ENCODE measurements at places on chromosomes 6 and 20. TPM values are rescaled to one million over a fixed set of nuclear protein-coding genes. Genes with fewer than 3 reads are reported as not detected.

DNA sequence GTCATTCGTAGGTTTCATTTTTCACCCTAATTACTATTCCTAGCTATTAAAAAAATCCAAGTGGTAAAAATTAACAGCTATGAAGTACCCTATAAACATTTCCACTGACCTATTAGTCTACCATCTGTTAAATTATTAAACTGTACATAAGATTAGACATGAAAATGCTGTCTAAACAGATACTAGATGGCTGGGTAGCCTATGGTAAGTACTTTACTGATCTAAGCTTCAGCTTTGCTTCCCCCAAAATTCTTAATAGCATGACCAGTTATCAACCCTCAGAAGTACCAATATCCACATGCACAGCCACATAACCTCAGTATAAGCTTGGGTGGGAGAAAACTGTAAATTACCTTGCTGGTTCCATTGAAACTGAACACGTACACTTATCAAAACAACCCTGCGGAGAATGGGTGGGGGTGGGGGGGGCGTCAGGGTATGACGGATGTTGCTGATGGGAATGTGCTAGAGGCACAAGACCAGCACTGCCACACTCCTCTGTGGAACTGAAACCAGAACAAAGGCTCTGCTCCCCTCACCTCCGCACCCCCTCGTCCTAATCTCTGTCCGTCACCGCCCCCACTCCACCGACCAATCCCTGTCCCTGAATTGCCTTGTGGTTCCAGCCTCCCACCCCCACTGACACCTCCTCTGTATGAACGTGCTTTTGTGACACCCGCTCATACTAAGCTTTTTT, 45.3 kb downstream of the B4GALT5 start:
- DNase-seq, result peak; percentile 71
- H3K4me1 ChIP-seq, result peaks cover 69% of the 10 kb centered on the region
- H3K4me3 ChIP-seq, result peak overlapping the region; percentile 60
- peak overlapping the region; percentile 70 for H3K27ac ChIP-seq
- H3K27me3 ChIP-seq, result no peaks in the 10 kb centered on the region

GRCh38 chr6:112033791-112034615, 19.9 kb upstream of the CCN6 start:
- H3K4me3 ChIP-seq, result no peak overlapping the region
- no peaks in the 10 kb centered on the region for H3K36me3 ChIP-seq
- peaks cover 36% of the 10 kb centered on the region for H3K27me3 ChIP-seq
- H3K4me1 ChIP-seq, result peaks cover 14% of the 10 kb centered on the region

- no peaks in the 10 kb centered on the region for H3K27me3 ChIP-seq
- DNase-seq, result no peak
- H3K4me3 ChIP-seq, result no peak overlapping the region
- H3K36me3 ChIP-seq, result no peaks in the 10 kb centered on the region
Observed at GRCh38 chr6:141361559-141361958, 771.2 kb upstream of the GJE1 start.

GRCh38 chr20:38800882-38801281, 4.6 kb upstream of the PPP1R16B start:
- no peak overlapping the region for H3K4me3 ChIP-seq
- H3K27ac ChIP-seq, result no peak overlapping the region
- H3K27me3 ChIP-seq, result peaks cover 48% of the 10 kb centered on the region
- DNase-seq, result no peak
- H3K36me3 ChIP-seq, result peaks cover 5% of the 10 kb centered on the region

GRCh38 chr20:37907677-37908401, 4.9 kb downstream of the VSTM2L start:
- no peak overlapping the region for H3K27ac ChIP-seq
- H3K4me1 ChIP-seq, result peaks cover 7% of the 10 kb centered on the region

- no peak overlapping the region for H3K27ac ChIP-seq
- no peak for DNase-seq
- no peaks in the 10 kb centered on the region for H3K36me3 ChIP-seq
Observed at GRCh38 chr20:64148581-64148980, 15.7 kb upstream of the MYT1 start.

DNA sequence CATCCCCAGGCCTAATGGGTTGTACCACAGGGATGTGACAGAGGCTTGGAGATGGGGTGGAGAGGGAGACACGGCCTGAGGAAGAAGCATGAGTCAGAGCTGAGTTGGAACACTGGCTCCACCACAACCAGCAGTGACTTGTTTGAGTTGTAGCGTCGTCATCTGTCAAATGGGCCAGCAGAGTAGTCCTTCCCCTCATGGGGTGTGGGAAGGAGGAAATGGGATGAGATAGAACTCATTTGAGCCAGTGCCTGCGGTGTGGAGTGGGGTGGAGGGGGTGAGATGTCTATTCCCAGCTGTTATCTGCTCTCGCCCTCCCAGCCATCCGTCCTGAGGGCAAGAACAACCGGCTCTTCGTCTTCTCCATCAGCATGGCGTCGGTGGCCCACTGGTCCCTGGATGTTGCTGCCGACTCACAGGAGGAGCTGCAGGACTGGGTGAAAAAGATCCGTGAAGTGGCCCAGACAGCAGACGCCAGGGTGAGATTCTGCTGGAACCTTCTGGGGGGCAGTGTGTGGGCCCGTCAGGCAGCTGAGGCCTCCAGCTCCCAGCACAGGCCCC, 32.5 kb downstream of the PLCG1 start:
- no peak for DNase-seq
- no peaks in the 10 kb centered on the region for H3K4me1 ChIP-seq
- H3K36me3 ChIP-seq, result peaks cover 23% of the 10 kb centered on the region
- H3K4me3 ChIP-seq, result no peak overlapping the region
- H3K27ac ChIP-seq, result no peak overlapping the region

GRCh38 chr6:45420909-45421708, 43.4 kb upstream of the SUPT3H start:
- peak overlapping the region; percentile 35 for H3K27ac ChIP-seq
- peaks cover 52% of the 10 kb centered on the region for H3K27me3 ChIP-seq
- H3K4me1 ChIP-seq, result no peaks in the 10 kb centered on the region

DNA sequence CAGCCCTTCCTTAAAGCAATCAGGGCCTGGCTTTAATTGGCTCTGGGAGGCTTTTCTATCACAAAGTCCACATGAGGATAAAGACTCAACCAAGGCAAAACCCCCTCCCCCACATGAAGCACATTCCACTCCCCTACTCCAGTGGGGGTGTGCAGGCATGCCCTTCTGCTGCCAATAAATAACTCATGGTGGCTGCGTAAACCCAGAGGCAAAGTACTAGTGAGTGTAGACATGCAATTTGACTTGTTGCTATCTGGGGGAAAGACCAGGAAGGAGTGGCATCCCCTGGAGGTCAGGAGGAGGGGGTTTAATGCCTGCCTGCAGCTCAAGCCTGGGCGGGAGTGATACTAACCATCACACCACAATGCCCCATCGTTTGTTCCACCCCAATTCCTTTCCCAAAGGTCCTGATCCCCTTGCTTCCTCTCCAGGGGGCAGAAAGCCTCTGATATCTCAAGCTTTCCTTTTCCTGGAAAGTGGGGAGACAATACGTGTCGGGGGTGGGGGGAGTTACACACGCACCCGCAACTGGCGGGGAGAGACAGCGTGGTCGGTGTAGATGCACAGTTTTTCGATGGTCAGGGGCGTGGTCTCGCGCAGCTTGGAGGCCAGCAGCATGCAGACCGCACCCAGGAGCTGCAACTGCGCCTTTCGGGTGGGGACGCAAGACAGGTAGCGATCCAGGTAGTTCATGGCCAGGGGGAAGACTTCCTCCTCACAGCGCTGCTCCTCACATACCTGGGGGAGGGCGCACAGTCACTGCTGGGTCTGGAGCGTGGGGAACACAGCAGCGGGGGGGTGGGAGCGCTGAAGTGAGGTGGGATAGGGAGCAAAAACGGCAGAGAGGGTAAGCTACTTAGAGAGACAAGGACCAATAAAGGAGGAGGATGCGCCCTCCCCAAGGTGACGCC, 1.5 kb downstream of the CCND3 start:
- peak overlapping the region; percentile 79 for H3K27ac ChIP-seq
- peaks cover 30% of the 10 kb centered on the region for H3K4me1 ChIP-seq
- H3K27me3 ChIP-seq, result no peaks in the 10 kb centered on the region

- H3K36me3 ChIP-seq, result no peaks in the 10 kb centered on the region
- no peak for DNase-seq
- no peaks in the 10 kb centered on the region for H3K27me3 ChIP-seq
- no peaks in the 10 kb centered on the region for H3K4me1 ChIP-seq
- H3K27ac ChIP-seq, result no peak overlapping the region
Observed at GRCh38 chr6:66599541-66599940, 892.5 kb upstream of the EYS start.

- DNase-seq, result peak; percentile 42
- H3K4me1 ChIP-seq, result peaks cover 57% of the 10 kb centered on the region
- peak overlapping the region; percentile 92 for H3K27ac ChIP-seq
- peak overlapping the region; percentile 99 for H3K4me3 ChIP-seq
- peaks cover 33% of the 10 kb centered on the region for H3K36me3 ChIP-seq
- no peaks in the 10 kb centered on the region for H3K27me3 ChIP-seq
Observed at GRCh38 chr20:36462440-36463211, 78.7 kb upstream of the MYL9 start.

- no peak for DNase-seq
- H3K4me1 ChIP-seq, result peaks cover 31% of the 10 kb centered on the region
- H3K36me3 ChIP-seq, result no peaks in the 10 kb centered on the region
Observed at GRCh38 chr6:49540614-49541013, 9.9 kb upstream of the C6orf141 start.

DNA sequence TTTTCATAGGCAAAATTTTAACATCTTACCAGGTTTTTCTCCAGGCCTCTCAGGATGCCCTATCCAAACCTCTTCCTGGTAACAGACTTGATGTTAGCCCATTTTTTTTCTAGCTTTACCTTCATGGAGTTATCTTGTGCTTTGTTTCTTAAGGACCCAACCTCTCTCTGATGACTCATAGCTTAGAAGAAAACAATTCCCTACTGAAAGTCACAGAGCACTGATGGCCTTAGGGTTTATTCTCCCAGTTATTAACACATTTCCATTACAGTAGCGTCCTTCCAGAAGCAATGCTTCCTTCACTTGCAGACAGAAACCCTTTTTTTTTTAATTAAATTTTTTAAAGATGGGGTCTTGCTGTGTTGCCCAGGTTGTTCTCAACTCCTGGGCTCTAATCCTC, 79.4 kb downstream of the IYD start:
- no peaks in the 10 kb centered on the region for H3K4me1 ChIP-seq
- H3K4me3 ChIP-seq, result no peak overlapping the region
- no peaks in the 10 kb centered on the region for H3K27me3 ChIP-seq
- H3K36me3 ChIP-seq, result no peaks in the 10 kb centered on the region
- H3K27ac ChIP-seq, result no peak overlapping the region
- DNase-seq, result no peak

- H3K4me1 ChIP-seq, result peaks cover 42% of the 10 kb centered on the region
- no peak overlapping the region for H3K27ac ChIP-seq
- no peak overlapping the region for H3K4me3 ChIP-seq
- H3K36me3 ChIP-seq, result no peaks in the 10 kb centered on the region
- no peaks in the 10 kb centered on the region for H3K27me3 ChIP-seq
Observed at GRCh38 chr6:12069891-12070529, 57.9 kb downstream of the HIVEP1 start.

- H3K27me3 ChIP-seq, result no peaks in the 10 kb centered on the region
- H3K36me3 ChIP-seq, result no peaks in the 10 kb centered on the region
- H3K27ac ChIP-seq, result no peak overlapping the region
- no peaks in the 10 kb centered on the region for H3K4me1 ChIP-seq
Observed at GRCh38 chr6:16177881-16178280, 49.0 kb downstream of the MYLIP start.

GRCh38 chr20:56412949-56413348, 889 bp downstream of the CASS4 start:
- H3K27ac ChIP-seq, result no peak overlapping the region
- no peak for DNase-seq
- H3K27me3 ChIP-seq, result no peaks in the 10 kb centered on the region
- H3K36me3 ChIP-seq, result peaks cover 7% of the 10 kb centered on the region
- H3K4me3 ChIP-seq, result no peak overlapping the region

DNA sequence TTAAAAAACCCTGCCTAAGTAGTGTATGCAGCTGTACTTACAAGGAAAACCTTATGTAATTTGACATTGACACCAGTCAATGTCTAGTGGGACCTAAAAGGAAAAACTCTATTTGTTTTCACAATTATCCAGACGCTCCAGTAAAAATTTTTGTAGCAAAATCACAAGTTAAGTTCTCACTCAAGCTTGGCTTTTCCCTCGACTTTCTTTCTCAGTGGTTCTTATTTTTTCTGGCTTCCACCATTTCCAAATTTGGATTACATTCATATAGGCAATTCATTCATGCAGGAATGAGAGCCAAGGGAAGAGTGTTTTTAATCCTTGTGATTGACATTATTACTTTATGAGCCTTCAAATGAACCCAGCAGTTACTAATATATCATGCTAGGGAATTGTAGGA, 66.0 kb upstream of the ADGRG6 start:
- H3K4me1 ChIP-seq, result no peaks in the 10 kb centered on the region
- no peaks in the 10 kb centered on the region for H3K36me3 ChIP-seq
- no peak for DNase-seq

- peaks cover 36% of the 10 kb centered on the region for H3K4me1 ChIP-seq
- H3K27me3 ChIP-seq, result no peaks in the 10 kb centered on the region
- peaks cover 9% of the 10 kb centered on the region for H3K36me3 ChIP-seq
- peak; percentile 30 for DNase-seq
- H3K27ac ChIP-seq, result no peak overlapping the region
Observed at GRCh38 chr6:118705544-118706491, 54.4 kb upstream of the CEP85L start.

- no peak overlapping the region for H3K27ac ChIP-seq
- no peaks in the 10 kb centered on the region for H3K27me3 ChIP-seq
- no peak overlapping the region for H3K4me3 ChIP-seq
Observed at GRCh38 chr6:80477591-80477990, 371.1 kb downstream of the BCKDHB start.

GRCh38 chr20:41570557-41570956, 47.6 kb downstream of the CHD6 start:
- H3K36me3 ChIP-seq, result no peaks in the 10 kb centered on the region
- no peak for DNase-seq
- no peaks in the 10 kb centered on the region for H3K27me3 ChIP-seq
- H3K27ac ChIP-seq, result no peak overlapping the region
- no peak overlapping the region for H3K4me3 ChIP-seq

GRCh38 chr6:112504621-112505020, 157.5 kb downstream of the RFPL4B start:
- no peaks in the 10 kb centered on the region for H3K27me3 ChIP-seq
- peaks cover 6% of the 10 kb centered on the region for H3K4me1 ChIP-seq
- no peak overlapping the region for H3K27ac ChIP-seq
- H3K4me3 ChIP-seq, result no peak overlapping the region
- DNase-seq, result no peak

GRCh38 chr6:74357321-74357720, 661.3 kb downstream of the CD109 start:
- no peaks in the 10 kb centered on the region for H3K4me1 ChIP-seq
- H3K27me3 ChIP-seq, result no peaks in the 10 kb centered on the region
- no peak for DNase-seq
- no peaks in the 10 kb centered on the region for H3K36me3 ChIP-seq

- H3K27ac ChIP-seq, result no peak overlapping the region
- H3K27me3 ChIP-seq, result no peaks in the 10 kb centered on the region
- H3K4me3 ChIP-seq, result no peak overlapping the region
- no peaks in the 10 kb centered on the region for H3K36me3 ChIP-seq
- no peak for DNase-seq
Observed at GRCh38 chr6:77136086-77136485, 327.2 kb downstream of the HTR1B start.

NOTCH4 gene
- 4.7 TPM for total RNA-seq

TNF gene
- total RNA-seq, result 0.68 TPM

TRMT11 gene
- total RNA-seq, result 27.7 TPM

BPIFA1 gene
- total RNA-seq, result not detected

RAET1L gene
- 2.3 TPM for total RNA-seq
